ENCODE measurements at places on chromosomes 16 and 17. TPM values are rescaled to one million over a fixed set of nuclear protein-coding genes. Genes with fewer than 3 reads are reported as not detected.

CLEC18A gene
- 0.22 TPM for total RNA-seq

HNF1B gene
- not detected for total RNA-seq

DLX4 gene
- not detected for total RNA-seq

DNASE1L2 gene
- 0.87 TPM for total RNA-seq

C17orf50 gene
- total RNA-seq: not detected

ARL5C gene
- total RNA-seq: not detected

GFOD2 gene
- total RNA-seq: 20.5 TPM

GALR2 gene
- total RNA-seq: not detected

CRHR1 gene
- not detected for total RNA-seq

PLEKHH3 gene
- total RNA-seq: 14.6 TPM

KRTAP16-1 gene
- total RNA-seq: not detected

ALG1 gene
- total RNA-seq: 43.8 TPM

PFN1 gene
- 788 TPM for total RNA-seq

PRR29 gene
- 0.11 TPM for total RNA-seq

CCL8 gene
- not detected for total RNA-seq

LHX1 gene
- total RNA-seq: not detected

MPP2 gene
- total RNA-seq: 2.1 TPM

PPY gene
- total RNA-seq: not detected

SOX9 gene
- 2.9 TPM for total RNA-seq

USP31 gene
- 11.1 TPM for total RNA-seq

All from uterine smooth muscle cell (primary cell).